ENCODE measurements at places on chromosomes 6 and 20.
A peak's percentile ranks its signal among the peaks of the same experiment; 100 is the strongest.

GRCh38 chr20:5612581-5613301 is 137.5 kb upstream of the SHLD1 start:
- peaks cover 27% of the 10 kb centered on the region for H3K4me1 ChIP-seq
- no peak overlapping the region for H3K4me3 ChIP-seq
- no peaks in the 10 kb centered on the region for H3K27me3 ChIP-seq
- DNase-seq: no peak
- H3K27ac ChIP-seq: peak overlapping the region; percentile 100

- DNase-seq: no peak
- peaks cover 4% of the 10 kb centered on the region for H3K36me3 ChIP-seq
- peaks cover 14% of the 10 kb centered on the region for H3K27me3 ChIP-seq
- no peak overlapping the region for H3K4me3 ChIP-seq
- H3K27ac ChIP-seq: no peak overlapping the region
Observed at GRCh38 chr20:20344476-20344875, 23.4 kb upstream of the INSM1 start.

GRCh38 chr20:13322621-13323020 is 101.5 kb downstream of the ISM1 start:
- H3K27me3 ChIP-seq: peaks cover 32% of the 10 kb centered on the region
- H3K4me1 ChIP-seq: no peaks in the 10 kb centered on the region
- H3K4me3 ChIP-seq: no peak overlapping the region
- no peaks in the 10 kb centered on the region for H3K36me3 ChIP-seq

DNA sequence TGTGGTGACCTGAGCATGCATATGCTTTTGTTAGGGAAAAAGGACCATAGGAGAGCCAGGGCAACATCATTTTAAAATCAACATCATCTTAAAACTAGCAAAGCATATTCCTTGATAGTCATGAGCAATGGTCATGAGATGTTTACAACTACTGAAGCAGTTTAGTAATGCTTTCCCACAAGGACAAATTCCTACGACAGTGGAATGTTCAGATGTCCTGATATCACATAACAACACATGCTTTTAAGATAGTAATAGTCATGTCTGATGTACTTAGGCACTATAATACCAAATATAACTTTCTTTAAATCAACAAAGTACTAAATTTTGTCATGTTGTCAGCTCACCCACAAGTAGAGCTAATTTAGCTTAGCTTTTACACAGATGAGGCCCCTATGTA is 370.3 kb downstream of the HTR1B start:
- H3K27me3 ChIP-seq: no peaks in the 10 kb centered on the region
- DNase-seq: no peak
- H3K4me3 ChIP-seq: no peak overlapping the region

- peaks cover 15% of the 10 kb centered on the region for H3K36me3 ChIP-seq
- no peak for DNase-seq
- no peak overlapping the region for H3K27ac ChIP-seq
- H3K4me1 ChIP-seq: no peaks in the 10 kb centered on the region
- H3K4me3 ChIP-seq: no peak overlapping the region
- H3K27me3 ChIP-seq: no peaks in the 10 kb centered on the region
Observed at GRCh38 chr6:146968041-146968760, 236.0 kb upstream of the STXBP5 start.

GRCh38 chr6:117463762-117464665 is 18.5 kb upstream of the DCBLD1 start:
- DNase-seq: no peak
- H3K36me3 ChIP-seq: no peaks in the 10 kb centered on the region

DNA sequence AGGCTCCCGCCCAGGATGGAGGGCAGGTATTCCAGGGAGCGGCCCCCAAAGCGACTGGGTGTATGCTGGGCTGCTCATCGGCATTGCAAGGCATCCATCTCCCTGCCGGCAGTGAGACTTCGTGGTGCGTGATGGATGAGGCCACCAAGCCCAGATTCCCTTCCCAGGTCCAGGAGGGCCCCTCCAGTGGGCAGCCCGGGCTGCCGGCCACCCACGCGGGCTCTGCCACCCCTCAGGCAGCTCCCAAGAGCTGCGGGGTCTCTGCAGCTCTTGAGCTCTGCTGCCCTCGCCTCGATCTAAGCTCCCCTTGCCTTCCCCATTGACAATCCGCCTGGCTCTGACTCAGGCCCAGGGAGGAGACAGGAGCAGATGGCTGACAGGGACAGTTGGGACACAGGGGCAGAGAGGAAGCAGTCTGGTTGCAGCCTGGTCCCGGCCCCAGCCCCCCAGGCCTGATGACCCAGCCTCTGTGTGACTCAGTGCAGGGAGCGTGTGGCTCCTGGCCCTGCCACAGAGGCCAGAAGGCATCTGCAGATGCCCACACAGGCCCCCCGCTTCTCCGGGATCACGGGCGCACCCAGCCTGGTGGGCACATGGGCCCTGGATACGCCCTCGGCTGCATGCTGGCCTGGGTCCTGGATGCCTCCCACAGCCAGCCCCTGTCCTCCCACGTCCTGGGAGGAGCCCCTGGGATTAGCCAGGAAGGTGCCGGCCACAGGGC is 33.0 kb downstream of the SLCO4A1 start:
- no peak for DNase-seq
- no peaks in the 10 kb centered on the region for H3K27me3 ChIP-seq
- peaks cover 9% of the 10 kb centered on the region for H3K4me1 ChIP-seq
- no peaks in the 10 kb centered on the region for H3K36me3 ChIP-seq

GRCh38 chr6:9504191-9504590 is 910.7 kb downstream of the TFAP2A start:
- no peak for DNase-seq
- H3K36me3 ChIP-seq: no peaks in the 10 kb centered on the region

GRCh38 chr20:35903843-35904242 is 50.5 kb downstream of the SCAND1 start:
- DNase-seq: no peak
- H3K27me3 ChIP-seq: no peaks in the 10 kb centered on the region
- H3K36me3 ChIP-seq: peaks cover 4% of the 10 kb centered on the region
- no peak overlapping the region for H3K4me3 ChIP-seq
